ENCODE measurements at places on chromosomes 12 and 14.

- DNase-seq, result no peak
These were observed 279.9 kb upstream of the FAR2 start for GRCh38 chr12:28869197-28869596.

GRCh38 chr12:116067892-116068291, 209.6 kb downstream of the MED13L start:
- no peak for DNase-seq

- no peak for DNase-seq
These were observed 39.6 kb upstream of the KLRD1 start for GRCh38 chr12:10268037-10268436.

DNA sequence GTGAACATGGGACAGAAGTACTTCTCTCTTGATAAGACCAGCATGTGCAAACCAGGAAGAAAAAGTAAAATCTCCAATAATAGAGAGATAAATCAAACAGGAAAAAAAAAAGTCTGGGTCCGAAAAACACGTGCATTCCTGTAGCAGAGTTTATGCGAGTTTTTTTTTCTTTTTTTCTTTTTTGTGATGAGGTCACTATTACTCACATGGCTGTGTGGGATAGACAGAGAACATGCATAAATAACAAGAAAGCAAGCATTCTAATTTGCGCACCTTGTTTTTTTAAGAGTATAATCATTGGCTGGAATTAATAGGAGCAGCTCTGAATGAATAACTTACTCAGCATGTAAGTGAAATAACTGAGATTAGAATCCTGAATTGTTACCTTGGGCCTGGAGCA, 91.9 kb upstream of the CPM start:
- DNase-seq, result no peak

- no peak for DNase-seq
These were observed 149.1 kb downstream of the BMP4 start for GRCh38 chr14:53807542-53807941.

GRCh38 chr14:54918427-54918826, 15.8 kb upstream of the GCH1 start:
- DNase-seq, result no peak

DNA sequence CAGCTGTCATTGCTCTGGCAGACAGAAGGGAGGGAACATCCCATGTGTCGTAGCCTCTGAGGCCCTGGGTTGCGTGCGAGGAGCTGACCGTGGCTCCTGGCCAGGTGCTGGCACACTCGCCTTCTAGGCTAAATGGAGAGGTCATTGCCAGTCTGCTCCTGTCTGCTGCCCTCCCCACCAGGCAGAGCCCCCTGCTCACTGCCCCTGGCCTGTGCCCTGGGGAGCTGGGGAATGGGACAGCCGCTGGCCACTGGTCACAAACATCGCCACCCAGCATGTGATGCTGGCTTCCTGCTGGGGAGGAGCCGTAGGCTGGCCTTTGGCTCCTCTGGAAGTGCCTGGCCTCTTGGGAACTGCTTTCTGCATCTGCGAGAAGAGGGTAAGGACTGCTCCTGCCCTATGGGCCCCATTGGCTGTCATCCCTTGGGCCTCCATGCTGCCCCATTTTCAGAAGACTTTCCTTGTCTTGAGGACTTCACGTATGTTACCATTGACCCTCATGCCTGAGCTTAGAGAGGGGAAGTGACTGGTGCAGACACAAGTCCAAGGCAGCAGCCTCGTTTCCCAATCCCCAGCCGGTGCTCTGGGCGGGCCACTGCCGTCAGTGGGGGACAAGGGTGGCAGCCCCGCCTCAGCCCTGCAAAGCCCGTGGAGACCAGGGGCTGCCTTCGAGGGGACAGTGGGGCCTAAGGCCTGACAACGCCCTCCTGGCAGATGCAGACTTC, 2.0 kb upstream of the TNFAIP2 start:
- no peak for DNase-seq

DNA sequence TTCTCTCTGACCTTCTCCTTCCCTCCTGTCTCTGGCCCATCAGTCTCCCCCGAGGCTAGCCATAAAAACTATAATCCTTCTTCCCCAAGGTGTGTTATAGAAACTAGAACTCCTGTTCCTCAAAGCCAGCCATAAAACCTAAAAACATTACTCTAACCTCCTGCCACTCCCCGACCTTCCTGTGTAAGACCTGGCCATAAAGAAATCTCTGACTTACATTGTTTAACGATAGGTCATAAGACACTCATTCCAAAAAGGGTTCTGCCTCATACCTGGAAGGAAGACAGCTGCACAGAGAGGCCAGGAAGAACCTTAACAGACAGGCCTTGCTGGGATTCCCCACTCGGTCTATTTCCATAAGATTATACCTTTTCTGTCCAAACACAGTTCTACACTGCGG, 70.9 kb upstream of the EEA1 start:
- no peak for DNase-seq

DNA sequence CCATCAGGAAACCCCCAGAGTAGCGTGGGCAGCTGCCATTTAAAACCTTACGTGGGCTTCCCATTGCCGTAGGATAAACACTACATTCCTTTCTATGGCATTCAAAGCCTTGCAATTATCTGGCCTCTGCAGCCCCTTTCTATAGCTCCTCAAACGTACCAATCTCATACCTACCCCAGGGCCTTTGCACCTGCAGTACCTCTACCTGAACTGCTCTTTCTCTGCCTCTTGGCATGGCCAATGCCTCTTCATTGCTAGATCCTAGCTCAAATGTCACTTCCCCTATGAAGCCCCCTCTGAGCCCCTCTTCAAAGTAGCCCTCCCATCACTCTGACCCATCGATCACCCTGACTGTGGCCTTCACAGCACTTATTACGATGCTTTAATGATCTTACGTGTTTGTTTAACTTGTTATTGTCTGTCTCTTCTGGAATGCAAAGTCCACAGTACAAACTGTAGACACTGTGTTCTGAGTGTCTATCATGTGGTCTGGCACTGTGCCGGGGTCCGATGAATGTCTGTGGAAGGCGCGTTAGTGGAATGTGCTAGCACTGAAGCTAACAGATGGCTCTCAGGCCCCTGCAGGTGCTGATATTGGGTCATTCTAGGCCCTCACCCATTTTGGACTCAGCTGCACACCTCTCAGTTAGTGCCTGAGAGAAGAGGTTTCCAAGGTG, 157.3 kb upstream of the NOS1 start:
- DNase-seq, result no peak

- DNase-seq, result no peak
These were observed 226.4 kb upstream of the CAND1 start for GRCh38 chr12:67042697-67043131.

DNA sequence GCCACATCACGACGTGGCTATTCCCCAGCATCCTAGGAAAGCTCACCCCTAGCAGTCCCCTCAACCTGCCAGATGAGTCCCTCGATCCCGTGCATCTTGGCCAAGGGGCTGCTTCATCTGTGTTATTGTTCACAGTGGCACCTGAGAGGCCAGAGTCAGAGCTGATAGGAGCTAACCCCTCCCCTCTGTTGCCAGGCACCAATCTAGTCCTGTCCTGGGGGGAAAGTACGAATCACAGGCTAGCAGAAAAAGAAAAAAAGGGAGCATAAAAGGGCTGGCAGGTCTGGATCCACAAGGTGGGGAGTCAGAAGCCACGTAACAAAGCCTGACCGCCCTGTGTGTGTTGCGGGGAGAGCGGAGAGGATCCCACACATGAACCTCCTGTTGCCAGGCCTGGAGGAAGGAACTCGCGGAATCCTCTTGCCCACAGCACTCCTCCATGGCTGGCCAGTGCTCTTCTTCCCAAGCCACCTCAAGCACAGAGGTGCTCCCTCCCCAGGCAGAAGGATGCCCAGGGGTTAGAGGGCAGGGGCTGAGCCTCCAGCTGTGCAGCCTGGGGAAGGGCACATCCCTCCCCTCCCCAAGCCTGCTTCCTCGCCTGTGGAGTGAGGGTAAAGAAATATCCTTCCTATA, 91.8 kb downstream of the ITPK1 start:
- DNase-seq, result no peak

GRCh38 chr14:85934886-85935254, 404.9 kb downstream of the FLRT2 start:
- no peak for DNase-seq

- DNase-seq, result no peak
These were observed 332.6 kb downstream of the AEBP2 start for GRCh38 chr12:19771858-19772257.

GRCh38 chr12:107670999-107671643, 14.5 kb upstream of the PWP1 start:
- no peak for DNase-seq

GRCh38 chr14:32621585-32621984, 292.5 kb downstream of the AKAP6 start:
- no peak for DNase-seq

GRCh38 chr14:62079038-62079437, 316.8 kb downstream of the SNAPC1 start:
- DNase-seq, result no peak
